ENCODE measurements at places on chromosomes 11 and 22.

- DNase-seq: no peak
Measured at GRCh38 chr11:33509632-33510031, 191.0 kb downstream of the C11orf91 start.

GRCh38 chr11:33540946-33541915 lies 159.4 kb downstream of the C11orf91 start:
- no peak for DNase-seq

GRCh38 chr22:33658775-33659174 lies 261.5 kb downstream of the LARGE1 start:
- no peak for DNase-seq

DNA sequence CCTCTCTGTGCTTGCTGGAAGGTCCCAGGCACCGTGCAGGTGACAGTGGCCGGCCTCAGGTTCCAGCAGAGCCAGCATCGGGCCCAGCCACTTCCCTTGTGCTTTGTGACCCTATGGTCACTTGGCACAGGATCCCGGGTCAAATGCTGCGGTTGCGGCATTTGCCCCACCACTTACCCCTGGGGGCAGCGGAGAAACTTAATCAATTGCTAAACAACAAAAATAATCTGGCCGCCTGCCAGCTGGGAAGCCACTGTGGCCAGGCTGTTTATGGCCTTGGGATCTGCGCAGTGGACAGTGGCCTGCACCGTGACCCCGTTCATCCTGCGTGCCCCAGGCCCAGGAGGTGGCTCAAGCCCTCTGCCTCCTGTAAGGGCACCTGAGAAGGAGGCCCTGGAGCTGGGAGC lies 65.0 kb downstream of the LRP5 start:
- DNase-seq: no peak

GRCh38 chr11:79078999-79079398 lies 361.8 kb downstream of the TENM4 start:
- DNase-seq: no peak

- DNase-seq: no peak
Measured at GRCh38 chr11:73233211-73233610, 15.1 kb downstream of the P2RY2 start.

- no peak for DNase-seq
Measured at GRCh38 chr11:129427376-129427775, 51.7 kb downstream of the BARX2 start.

DNA sequence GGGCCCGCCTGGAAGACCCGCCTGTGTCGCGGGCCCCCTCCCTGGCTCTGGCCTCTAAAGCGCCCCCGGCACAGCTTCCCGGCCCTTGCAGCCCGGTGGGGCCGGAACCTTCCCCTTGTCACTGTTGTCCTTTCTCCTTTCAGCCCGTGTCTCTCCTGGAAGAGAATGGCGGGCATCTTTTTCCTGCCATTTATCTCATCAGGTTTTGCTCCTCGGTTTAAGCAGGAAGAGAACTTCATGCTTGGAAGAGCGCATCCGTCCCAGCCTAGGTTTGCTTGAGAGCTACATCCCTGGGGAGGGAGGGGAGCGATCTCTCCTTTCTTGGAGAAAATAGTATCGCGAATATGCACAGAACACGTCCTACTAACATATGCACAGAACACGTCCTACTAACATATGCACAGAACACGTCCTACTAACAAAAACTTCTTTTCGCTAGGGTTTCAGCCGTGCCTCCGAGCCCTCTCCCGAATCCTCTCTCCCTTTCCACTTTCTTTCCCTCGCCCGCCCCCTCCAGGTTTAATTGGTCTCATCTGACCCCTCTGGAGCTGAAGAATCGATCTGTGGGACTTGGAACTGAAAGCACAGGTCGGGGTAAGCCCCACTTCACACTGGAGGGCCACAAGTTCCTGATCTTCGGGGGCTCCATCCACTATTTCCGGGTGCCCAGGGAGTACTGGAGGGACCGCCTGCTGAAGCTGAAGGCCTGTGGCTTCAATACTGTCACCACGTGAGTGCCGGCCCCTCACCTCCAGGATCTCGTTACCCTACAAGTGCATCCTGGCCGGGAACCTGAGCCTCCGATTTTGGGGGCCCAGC lies 1.2 kb downstream of the GLB1L3 start:
- no peak for DNase-seq

DNA sequence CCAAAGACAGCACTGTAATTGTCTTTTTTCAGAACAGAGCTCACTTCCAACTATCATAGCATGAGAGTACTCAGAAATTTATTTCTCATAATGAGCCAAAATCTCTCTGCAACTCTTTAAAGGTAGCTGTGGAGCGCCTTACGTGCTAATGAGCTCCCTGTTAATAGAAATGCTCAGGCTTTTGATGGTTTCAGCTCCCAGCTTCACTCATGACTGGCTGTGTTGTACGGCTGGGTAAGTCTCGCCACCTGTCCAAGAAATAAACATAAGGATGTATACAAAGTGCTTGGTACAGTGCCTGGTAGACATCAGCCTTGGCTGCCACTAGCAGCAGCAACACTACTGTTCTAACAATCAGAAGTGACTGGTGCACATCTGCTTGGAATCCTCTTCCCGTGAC lies 109.4 kb downstream of the LDLRAD3 start:
- DNase-seq: no peak

- no peak for DNase-seq
Measured at GRCh38 chr22:35971456-35972119, 57.0 kb downstream of the RBFOX2 start.

DNA sequence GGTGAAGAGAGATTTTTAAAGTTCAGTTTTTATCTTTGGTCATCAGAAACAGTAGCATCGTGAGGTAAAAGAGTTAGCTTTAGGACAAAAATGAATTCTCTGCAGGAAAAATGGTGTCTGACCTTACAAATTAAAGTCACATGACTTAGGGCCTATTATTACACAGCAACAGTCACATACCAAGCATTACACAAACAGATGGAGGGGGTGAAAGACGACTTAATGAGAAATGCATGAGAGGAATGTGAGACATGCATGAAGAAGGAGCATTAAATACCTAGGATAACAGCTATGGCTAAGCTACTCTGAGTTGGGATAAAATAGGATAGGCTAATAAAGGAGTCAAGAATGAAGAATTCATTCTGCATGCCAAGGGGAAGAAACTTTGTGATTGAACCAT lies 77.5 kb downstream of the BLID start:
- no peak for DNase-seq

DNA sequence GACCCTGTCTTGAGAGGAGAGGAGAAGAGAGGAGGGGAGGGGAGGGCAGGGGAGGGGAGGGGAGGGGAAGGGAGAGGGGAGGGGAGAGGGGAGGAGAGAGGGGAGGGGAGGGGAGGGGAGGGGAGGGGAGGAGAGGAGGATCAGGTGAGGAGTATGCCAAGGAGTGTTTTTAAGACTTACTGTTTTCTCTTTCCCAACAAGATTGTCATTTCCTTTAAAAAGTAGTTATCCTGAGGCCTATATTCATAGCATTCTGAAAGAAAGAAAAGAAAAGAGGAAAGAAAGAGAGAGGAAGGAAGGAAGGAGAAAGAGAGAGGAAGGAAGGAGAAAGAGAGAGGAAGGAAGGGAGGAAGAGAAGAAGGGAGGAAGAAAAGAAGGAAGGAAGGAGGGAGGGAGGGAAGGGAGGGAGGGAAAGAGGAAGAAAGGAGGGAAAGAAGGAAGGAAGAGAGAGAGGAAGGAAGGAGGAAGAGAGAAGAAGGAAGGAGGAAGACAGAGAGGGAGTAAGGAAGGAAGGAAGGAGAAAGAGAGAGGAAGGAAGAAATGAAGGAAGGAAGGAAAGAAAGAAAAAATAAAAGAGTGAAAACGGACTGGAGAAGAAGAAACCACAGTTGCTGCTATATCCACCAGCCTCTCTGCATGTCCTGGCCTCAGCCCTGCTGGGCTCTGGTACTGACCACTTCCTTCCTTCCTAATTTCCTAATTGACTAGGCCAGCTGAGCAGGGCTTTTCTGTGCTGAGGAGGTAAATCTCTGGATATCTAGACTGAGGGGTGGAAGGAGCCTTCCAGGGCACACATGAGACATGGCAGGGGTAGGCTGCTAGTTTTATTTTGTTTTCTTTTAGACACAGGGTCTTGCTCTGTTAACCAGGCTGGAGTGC lies 1.1 kb upstream of the SAA1 start:
- no peak for DNase-seq

GRCh38 chr11:12139144-12139881 lies 28.9 kb downstream of the MICAL2 start:
- no peak for DNase-seq

DNA sequence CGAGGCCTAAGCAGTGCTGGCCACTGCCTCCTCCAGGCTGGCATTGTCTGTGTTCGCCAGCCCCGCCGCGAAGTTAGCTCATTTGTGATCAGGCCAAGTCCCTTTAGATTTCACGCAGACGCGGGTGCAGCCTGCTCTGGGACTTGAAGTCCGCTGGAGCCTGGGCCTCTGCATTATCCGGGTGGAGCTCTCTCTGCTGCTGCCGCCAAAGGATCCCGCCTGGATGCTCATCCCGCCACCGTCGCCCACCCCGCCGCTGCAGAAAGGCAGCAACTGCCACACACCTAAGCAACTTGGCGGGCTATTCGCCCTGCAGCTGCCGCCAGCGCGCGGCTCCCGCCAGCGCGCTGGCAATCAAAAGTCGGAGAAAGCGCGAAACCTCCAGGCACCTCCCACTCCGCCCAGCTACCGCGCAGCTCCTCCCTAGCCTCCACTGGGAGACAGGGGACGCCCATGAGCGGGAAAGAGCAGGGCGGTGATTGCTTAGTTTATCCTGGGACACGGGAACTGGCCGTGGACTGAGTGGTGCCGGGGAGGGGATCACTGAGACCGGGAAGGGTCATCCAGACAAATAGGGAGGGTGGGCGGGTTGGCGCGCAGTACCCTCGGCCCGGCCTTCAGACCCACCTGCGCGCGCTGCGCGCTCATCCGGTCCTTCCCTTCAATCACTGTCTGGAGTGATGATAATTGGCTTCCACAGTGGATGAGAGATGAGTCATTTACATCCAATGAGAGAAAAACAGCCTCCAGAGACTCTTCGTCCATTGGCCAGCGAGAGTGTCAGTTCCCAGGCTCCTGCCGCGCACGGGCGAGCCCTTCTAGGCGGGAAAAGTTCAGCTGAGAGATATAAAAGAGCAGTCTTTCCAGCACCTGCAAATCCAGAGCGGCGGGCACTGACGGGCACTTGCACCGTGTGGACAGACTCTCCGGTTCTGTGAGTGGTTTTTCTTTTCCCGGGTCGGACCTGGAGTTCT lies at the start of gene FAM111B:
Gene FAM111B, plus strand, starts transcription at position 875 of the 974 bp plus-strand sequence. CDS start 2,389 bp downstream, outside the sequence.
- peak; percentile 57 for DNase-seq

GRCh38 chr11:68591719-68592118 lies 92.6 kb upstream of the GAL start:
- no peak for DNase-seq

- no peak for DNase-seq
Measured at GRCh38 chr11:132961453-132961852, 570.8 kb downstream of the OPCML start.

DNA sequence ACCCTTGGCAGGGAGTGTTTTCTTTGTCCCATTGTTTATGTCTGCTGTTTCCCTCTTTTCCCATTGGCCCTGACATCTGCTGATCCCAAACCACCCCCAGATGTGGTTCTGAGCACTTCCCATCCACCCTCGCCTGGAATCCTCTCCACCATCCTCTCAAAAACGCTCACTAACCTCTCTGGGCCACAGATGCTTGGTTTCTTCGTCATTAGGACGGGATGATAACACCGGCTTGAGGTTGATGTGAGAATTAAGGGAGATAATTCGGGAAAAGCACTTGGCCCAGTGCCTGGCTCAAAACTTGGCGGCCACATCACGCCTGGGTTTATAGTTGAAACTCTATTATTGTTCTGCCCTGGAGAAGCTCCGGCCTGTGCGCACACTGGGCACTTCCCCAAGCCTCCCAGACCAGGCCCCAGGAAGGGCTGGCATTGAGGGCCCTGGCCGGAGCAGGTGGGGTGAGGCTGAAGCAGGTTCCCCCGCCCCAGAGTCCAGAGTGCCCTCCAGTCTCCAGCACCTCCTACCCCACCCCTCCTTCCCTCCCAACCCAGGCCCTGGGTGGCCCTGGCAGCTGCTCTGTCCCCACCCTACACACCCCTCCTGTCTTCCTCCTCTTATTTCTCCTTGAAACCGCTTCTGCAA lies 63.7 kb downstream of the CYTH4 start:
- no peak for DNase-seq

- DNase-seq: no peak
Measured at GRCh38 chr11:119081682-119082260, 2.9 kb upstream of the HMBS start.

DNA sequence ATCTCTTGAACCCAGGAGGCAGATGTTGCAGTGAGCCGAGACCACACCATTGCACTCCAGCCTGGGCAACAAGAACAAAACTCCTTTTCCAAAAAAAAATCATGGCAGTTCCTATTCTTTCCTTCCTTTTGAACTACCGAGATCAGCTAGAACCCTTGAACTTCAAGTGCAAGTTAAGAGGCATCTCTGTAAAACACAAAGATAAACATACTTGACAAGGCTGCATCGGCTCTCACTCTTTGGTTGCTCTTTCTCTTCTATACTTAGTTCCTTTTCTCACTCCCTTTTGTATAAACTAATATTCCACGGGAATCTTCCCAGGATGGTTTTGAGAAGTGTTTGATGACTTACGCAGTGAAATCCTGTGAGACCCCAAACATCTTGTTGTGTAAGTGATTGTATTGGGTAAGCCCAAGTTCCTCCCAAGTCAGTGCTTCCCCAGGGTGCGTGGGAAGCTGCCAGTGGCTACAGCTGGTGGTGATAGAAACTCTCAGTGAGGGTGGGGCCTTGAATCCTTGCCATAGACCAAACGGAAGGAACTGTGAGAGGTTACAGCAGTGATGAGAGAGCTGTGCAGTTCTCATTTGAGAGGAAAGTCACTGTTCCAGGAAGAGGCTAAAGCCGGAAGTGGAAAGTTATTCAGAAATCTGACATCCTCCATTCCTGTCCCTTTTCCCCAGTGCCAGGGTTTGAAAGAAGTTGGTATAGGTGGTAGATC lies 24.1 kb upstream of the CDC42EP2 start:
- no peak for DNase-seq

GRCh38 chr11:79486242-79486984 lies 45.6 kb upstream of the TENM4 start:
- no peak for DNase-seq

- no peak for DNase-seq
Measured at GRCh38 chr11:120057595-120058581, 80.0 kb downstream of the TRIM29 start.

DNA sequence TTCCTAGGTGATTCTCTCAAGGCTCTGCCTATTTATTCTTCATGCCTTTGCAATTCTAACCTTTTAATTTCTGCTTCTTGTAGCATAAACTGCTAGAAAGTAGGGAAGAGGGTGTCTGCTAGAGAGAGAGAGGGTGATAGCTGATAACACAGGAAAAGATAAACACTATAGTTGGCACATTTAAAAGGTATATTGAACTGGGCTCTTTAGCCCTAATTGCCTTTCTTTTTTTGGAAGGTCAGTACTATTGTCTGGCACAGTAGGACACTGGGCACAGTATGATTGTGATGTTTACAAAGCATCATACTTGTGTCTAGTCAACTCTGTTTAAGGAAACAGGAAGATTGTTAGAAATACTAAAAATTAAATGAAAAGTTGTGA lies 33.3 kb downstream of the TEAD1 start:
- no peak for DNase-seq

GRCh38 chr22:48309115-48309705 lies 1518.5 kb downstream of the BRD1 start:
- no peak for DNase-seq

GRCh38 chr11:66494935-66495334 lies 14.7 kb downstream of the DPP3 start:
- no peak for DNase-seq
